ENCODE measurements at places on chromosomes 2 and 18.
A peak's percentile ranks its signal among the peaks of the same experiment; 100 is the strongest.

DNA sequence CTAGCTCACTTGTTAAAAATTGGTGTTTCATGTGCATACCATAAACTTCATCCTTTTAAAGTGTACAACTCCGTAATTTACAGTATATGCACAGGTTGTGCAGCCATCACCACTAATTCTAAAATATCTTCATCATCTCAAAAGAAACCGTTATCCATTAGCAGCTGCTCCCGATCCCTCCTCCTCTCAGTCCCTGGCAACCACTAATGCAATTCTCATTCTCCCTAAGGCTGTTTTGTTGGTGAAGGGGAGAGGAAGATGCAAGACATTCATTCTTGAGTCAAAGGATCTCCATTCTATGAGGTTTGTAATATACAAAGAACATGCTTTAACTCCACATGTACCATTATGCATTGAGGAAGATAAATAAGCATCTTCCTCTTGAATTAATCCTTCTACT is 48.6 kb downstream of the RNU4ATAC start:
- DNase-seq = no peak

DNA sequence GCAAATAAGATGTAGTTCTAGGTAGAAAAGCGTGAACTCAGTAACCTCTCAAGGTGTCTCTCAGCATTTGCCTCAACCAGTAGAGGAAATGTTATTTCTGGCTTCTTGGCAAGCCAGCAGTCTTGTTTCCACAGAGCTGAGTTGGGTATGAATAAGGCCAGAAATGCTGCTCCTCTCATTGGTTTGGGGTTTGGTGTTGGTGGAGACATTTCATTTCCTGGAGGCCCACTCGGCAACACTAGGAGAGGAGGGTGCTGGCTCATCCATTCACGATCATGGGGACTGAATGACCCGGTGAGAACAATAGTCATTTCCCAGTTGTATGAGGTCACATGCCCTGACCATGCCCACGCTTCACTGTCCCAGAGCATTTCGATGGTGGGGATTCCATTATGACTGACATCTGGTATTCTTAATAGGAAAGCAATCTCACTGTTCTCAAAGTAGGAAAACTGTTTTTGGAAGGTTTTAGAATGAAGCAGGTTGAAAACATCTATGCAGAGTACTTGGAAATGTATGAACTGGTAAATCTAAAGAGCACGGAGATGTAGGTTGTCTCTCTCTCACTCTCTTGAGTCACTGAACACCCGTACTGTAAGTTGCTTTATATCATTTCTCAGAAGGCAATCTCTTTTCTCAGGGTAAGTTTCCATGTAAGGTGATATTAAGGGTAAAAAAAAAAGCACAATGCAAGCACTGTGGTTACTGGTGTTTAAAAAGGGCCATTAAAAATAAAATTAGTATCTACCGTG is 37.1 kb upstream of the CTLA4 start:
- DNase-seq = no peak

DNA sequence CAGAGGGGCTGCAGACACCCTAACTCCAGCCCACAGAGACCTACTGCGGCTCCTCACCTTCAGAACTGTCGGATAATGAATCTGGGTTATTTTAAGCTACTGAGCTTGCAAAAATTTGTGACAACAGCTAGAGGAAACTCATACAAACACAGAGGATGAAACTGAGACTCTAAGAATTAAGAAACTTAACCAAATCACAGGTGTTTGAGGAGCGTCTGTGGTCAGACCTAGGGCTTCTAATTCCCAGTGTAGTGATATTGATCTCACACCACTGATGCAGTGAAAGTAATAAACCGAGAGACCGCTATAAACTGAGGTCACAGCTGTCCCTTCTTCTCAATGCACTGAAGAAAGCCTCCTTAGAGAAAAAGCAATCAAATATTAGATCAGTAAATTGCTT is 110.1 kb downstream of the RGPD3 start:
- no peak for DNase-seq

- DNase-seq = no peak
Observed at GRCh38 chr2:189164746-189165145, 14.8 kb downstream of the COL5A2 start.

GRCh38 chr2:211745295-211746097 is 793.1 kb downstream of the ERBB4 start:
- DNase-seq = peak; percentile 56

DNA sequence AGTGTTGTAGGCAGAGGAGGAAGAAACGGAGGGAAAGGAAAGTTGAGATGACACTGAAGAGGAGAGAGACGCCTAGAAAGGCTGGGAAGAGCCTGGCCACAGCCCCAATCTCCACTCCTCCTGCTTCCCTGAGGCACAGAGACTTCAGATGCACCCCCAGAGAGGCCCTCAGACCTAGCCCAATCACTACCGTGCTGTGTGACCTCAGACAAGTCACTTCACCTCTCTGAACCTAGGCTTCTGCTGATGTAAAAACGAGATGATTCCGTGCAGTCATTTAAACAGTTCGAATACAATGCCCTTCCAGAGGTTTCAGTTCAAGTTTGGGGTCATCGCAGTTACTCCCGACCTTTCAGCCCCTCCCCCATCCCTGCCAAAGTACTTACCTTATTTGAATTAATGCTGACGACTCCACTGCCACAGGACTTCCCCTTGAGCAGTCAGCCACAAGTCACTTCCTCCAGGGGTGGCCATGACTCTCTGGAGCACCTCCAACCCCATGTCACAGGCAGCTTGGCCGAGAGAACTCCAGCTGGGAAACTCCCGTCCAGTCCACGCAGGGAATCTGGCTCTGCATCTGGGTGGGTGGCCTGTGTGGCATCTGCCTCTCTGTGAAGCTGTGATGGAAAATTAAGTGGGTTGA is 105.2 kb upstream of the ID2 start:
- DNase-seq = no peak

GRCh38 chr2:19900931-19901441 is 797 bp downstream of the TTC32 start:
- no peak for DNase-seq

DNA sequence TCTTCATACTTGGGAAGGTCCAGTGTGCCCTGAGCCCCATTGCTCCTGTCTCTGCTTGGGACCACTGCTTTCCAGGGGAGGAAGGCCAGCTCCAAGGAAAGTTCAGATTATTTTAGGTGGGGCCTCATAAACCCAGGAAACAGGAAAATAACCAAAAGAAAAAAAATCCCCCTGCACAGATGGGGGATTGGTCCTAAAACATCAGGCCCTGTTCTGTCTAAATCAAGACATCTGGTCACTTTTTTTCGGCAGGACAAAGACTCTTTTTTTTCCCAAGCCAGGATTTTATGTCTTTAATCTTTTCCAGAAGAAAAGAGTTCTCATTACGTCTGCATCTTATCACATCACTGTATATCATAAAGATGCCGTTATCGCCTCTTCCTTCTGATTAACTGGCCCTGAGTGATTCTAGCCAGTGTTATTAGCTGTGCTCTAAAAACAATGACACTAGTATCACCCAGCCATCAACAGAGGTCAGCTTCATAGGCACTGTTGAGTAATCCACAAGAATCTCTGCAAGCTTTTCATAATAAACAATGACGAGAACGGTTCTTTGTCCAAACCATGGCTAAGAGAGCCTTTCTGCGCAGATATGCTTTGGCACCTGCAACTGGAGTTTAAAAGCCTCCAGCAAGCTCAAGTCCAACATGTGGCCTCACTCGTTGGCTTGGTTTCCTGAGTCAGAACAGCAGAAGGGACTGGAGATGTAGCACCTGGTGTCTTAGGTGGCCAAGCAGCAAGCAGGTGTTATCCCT is 138.2 kb downstream of the VAPA start:
- DNase-seq = no peak

DNA sequence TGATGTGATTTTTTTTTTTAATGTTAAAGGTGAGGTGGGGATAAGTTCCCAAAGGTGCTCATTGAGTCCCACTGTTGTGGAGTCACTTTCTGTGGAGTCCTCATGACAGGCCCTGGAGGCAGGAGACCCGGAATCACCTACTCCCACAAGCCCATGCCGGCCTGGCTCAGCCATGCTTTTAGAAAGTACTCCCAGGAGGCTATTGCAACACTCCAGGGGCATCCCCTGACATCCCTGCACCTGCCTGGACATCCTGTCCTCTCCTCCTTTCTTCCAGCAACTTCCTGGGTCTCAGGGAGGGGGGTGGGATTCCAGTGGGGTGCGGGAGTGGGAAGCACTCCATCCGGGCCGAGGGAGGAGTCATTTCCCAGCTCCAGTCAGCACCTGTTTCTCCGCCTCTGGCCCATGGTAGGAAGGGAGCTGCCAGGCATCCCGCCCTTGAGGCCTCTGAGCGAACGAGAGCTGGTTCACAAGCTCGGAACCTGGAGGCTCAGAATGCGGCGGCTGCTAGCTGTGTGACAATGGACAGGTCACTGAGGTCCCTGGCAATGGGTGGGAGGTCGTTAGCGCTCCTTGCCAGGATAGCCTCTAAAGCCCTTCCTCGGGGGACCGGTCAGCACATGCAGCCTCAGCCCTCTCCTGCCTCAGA is 163.9 kb upstream of the ID2 start:
- no peak for DNase-seq

DNA sequence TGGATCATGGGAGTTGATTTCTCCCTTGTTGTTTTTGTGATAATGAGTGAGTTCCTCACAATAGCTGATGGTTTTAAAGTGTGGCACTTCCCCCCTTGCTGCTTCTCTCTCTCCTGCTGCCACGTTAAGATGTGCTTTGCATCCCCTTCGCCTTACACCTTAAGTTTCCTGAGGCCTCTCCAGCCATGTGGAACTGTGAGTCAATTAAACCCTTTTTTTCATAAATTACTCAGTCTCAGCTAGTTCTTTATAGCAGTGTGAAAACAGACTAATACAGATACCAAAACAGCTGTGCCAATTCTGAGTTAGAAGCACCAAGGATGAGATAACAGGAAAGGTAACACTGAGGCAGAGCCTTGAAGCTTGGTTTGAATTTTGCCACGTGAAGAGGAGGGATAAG is 44.7 kb downstream of the ITSN2 start:
- DNase-seq = no peak

GRCh38 chr2:48467637-48468036 is 62.3 kb upstream of the STON1 start:
- no peak for DNase-seq

- DNase-seq = peak; percentile 83
Observed at GRCh38 chr2:237726401-237726830, 72.2 kb upstream of the RBM44 start.

GRCh38 chr2:227739351-227739750 is 6.3 kb upstream of the SCYGR8 start:
- no peak for DNase-seq

DNA sequence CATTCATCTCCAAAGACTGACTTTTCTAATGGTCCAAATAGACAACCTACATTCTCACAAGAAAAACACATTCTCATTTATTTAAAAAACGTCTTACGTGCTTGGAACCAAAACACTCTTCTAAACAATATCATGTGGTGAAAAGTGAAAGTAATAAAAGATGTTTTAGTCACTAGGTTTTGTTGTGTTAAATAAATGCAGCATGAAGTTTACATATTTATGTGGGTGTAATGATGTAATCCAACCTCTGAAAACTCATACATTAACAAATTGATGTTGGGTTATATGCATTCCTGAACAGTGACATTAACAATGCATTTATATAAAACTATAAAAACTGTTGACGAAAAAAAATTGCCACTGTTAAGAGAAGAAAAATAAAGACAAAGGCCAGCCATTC is 55.1 kb upstream of the ACVR2A start:
- no peak for DNase-seq
